ENCODE measurements at places on chromosomes 5 and 9. TPM values are rescaled to one million over a fixed set of nuclear protein-coding genes. Genes with fewer than 3 reads are reported as not detected.

GRCh38 chr5:140344683-140345423, 1.6 kb downstream of the HBEGF start:
- DNase-seq = no peak
- H3K27me3 ChIP-seq = no peaks in the 10 kb centered on the region
- no peaks in the 10 kb centered on the region for H3K4me1 ChIP-seq
- H3K36me3 ChIP-seq = no peaks in the 10 kb centered on the region

DNA sequence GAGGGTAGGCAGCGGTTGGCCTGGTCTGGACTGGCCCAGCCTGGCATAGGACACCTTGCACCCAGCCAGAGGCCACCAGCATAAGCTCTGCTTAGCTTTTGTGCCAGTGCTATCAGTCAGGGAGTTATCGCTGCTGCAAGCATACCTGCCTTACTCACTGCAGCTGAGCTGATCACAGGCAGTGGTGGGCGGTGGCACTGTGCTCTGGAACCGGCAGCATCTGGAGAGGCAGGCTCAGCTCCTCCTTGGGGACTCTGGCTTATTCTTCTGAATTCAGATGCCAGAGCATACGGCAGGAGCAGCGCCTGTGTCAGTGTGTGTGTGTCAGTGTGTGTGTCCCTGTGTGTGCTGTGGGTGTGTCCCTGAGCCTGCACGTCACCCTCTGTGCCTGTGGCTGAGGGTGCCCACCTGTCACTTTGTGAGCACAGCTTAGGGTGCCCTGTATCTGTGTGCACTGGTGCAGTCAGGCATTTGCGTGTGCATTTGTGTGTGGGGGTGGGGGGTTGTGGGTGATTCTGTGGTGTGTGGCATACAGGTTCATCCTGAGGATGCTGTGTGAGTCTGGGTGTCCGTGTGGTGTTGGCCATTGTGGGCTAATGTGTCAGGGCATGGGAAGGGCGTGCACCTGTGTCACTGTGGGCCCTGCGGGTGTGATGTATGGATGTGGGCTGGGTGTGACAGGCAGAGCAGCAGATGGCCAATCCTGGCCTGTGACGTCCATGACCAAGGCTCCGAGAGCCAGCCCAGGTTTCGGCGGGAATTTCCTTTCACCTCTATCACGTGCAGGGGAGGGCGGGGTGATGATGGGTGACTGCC, 23.5 kb downstream of the LMX1B start:
- no peaks in the 10 kb centered on the region for H3K36me3 ChIP-seq
- H3K27ac ChIP-seq = no peak overlapping the region
- H3K4me1 ChIP-seq = no peaks in the 10 kb centered on the region
- DNase-seq = no peak
- no peaks in the 10 kb centered on the region for H3K27me3 ChIP-seq

DNA sequence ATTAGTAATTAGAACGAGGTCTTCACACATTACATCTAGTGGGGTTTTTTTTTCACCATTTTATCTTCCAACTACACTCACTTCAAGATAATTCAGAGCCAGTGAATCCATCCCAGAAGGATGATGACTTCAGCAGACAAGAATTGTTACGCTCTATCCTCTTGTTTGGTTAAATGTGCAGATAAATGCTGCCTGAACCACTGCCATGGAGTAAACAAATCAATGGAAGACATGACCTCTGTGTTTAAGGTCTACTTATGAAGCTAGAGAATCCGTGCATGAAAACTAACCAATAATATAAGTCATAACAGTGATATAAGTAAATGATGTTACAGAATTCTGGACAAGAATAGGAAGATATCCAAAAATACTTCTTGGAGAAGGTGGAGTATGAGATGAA, 602.6 kb downstream of the TLR4 start:
- no peak overlapping the region for H3K27ac ChIP-seq
- no peaks in the 10 kb centered on the region for H3K27me3 ChIP-seq
- no peak for DNase-seq
- no peaks in the 10 kb centered on the region for H3K36me3 ChIP-seq
- H3K4me1 ChIP-seq = no peaks in the 10 kb centered on the region

- no peaks in the 10 kb centered on the region for H3K27me3 ChIP-seq
- no peaks in the 10 kb centered on the region for H3K36me3 ChIP-seq
- H3K4me1 ChIP-seq = peaks cover 5% of the 10 kb centered on the region
- no peak overlapping the region for H3K27ac ChIP-seq
These were observed 39.5 kb upstream of the GARNL3 start for GRCh38 chr9:127224883-127225739.

DNA sequence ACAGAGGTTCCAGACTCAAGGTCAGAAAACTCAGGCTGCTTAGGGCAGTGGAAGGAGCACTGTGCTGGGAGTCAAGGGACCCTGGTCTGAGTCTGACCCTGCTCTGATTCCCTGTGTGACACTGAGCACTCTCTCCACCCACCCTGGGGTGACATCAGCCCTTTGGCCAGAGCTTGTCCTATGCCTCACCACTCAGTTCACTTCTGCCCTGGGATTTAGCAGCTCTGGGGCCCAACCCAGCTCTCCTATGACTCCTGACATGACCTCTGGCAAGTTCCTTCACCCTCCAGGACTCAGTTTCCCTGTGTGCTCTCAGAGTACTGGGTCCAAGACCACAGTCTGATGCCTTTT, 63.9 kb downstream of the FAM114A2 start:
- H3K36me3 ChIP-seq = no peaks in the 10 kb centered on the region
- no peak overlapping the region for H3K4me3 ChIP-seq
- H3K27me3 ChIP-seq = no peaks in the 10 kb centered on the region
- H3K4me1 ChIP-seq = no peaks in the 10 kb centered on the region

DNA sequence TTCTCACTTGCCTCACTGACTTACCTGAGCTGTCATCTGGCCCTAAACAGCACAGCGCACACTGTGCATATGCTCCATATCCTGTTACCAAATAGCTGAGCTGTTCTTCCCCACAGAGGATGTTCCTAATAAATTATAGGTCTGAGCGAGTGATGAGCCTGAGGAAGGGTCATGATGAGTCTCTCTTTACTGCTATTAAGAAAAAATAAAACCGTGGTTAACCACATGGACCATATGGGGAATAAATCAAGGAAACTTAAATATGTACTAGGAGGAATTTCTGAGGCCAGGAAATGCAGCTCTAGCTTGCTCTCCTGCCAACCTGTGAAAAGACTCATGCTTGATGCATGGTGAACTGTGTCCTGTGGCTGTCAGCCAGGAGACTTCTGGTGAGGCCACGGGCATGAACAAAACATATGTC, 424.8 kb upstream of the DMAC1 start:
- no peak overlapping the region for H3K27ac ChIP-seq
- no peaks in the 10 kb centered on the region for H3K4me1 ChIP-seq
- no peak overlapping the region for H3K4me3 ChIP-seq
- DNase-seq = no peak

SLC6A19 gene
- polyA plus RNA-seq = not detected

NUTM2G gene
- not detected for polyA plus RNA-seq

PCBD2 gene
- 4.5 TPM for polyA plus RNA-seq

PCDHGA12 gene
- polyA plus RNA-seq = 4.5 TPM

Data from ovary (tissue), 10 donors.